B cell (primary cell): ENCODE measurements at places on chromosomes 2 and 18.

GRCh38 chr2:120844070-120844738, 108.5 kb downstream of the GLI2 start:
- H3K4me1 ChIP-seq, result no peaks in the 10 kb centered on the region
- H3K27ac ChIP-seq, result no peak overlapping the region
- DNase-seq, result no peak
- H3K36me3 ChIP-seq, result no peaks in the 10 kb centered on the region
- no peaks in the 10 kb centered on the region for H3K27me3 ChIP-seq

DNA sequence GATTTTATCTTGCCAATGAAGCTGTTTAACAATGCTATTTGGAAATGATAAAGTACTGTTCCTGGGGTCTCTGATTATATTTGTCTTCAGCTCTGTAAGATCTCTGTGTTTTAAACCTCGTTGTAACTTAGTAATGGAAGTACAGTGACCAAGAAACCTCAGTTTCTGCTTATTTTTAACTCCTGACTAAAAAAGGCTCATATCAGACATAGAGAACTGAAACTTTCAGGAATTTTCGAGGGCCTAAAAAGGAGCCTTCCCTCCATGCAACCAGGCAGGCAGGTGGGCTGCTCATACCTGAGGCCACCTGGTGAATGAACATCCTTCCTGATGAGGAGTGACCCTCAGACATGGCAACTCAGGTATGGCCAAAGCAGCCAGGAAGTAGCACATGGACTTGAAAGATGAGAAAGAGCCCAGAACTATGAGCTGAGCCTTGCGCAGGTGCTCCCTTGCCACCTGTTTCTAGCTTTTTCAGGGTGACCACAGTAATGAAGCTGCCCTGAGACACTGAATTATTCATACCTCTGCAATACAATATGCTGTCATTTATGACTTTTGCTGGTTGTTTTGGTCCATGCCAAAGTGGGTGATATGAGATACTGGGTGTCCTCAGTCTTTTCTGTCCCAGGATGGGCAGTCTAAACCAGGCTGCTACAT, 23.9 kb downstream of the MYO3B start:
- DNase-seq, result no peak
- no peaks in the 10 kb centered on the region for H3K4me1 ChIP-seq
- no peaks in the 10 kb centered on the region for H3K36me3 ChIP-seq
- no peaks in the 10 kb centered on the region for H3K27me3 ChIP-seq

DNA sequence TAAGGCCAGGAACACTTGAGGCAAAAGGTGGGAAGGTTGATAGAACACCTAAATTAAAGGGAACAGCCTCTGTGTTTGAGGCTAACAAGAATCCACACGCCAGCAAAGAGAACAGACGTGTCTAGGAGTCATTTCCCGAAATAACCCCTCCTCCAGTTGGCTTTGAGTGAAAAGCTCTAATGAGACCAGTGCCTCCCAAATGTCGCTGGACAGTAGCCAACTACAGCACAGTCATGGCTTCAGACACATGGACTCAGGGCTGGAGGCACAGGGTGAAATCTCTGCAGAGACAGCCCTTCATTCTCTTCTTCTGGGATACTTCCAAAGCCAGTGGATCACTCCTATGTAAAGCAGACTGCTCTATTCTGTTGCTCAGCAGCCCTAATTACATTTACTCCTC, 49.6 kb downstream of the SOWAHC start:
- no peak overlapping the region for H3K4me3 ChIP-seq
- H3K4me1 ChIP-seq, result no peaks in the 10 kb centered on the region

DNA sequence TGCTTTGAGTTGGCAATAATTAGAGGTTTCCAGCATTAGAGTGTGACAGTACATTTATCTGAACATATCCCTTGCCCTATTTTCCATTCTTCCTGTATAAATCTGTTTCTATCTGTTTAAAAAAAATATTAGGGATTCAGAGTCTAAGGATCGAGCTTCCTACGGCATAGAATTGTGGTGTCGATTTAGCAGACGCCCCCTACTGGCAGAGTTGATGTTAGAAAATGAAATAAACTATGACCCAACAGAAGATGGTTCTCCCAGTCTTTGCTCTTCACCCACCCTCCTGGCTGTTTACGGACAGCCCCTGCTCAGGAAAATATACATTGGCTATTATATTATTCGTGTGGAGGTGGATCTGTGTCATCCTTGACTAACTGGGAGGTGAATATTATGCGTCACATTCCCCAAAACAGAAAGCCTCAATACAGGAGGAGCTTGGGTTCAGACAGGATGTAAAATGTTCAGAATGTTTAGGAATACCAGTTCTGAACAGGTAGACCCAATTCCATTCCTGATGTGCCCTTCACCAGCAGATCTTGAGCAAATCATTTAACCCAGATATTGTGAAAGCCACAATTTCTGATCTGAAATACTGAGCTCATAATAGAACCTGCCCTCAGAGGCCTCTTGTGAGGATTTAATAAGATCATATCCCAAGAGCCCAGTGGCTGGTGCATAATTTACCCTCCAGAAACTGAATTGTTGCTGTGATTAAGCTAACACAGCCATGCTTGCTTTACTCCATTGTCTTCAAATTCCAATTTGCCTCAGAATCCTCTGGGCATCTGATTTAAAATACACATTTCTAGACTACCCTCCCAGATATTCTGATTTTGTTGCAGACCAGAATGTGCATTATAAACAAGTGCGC, 10.8 kb upstream of the ERMN start:
- peak; percentile 68 for DNase-seq
- no peaks in the 10 kb centered on the region for H3K27me3 ChIP-seq

DNA sequence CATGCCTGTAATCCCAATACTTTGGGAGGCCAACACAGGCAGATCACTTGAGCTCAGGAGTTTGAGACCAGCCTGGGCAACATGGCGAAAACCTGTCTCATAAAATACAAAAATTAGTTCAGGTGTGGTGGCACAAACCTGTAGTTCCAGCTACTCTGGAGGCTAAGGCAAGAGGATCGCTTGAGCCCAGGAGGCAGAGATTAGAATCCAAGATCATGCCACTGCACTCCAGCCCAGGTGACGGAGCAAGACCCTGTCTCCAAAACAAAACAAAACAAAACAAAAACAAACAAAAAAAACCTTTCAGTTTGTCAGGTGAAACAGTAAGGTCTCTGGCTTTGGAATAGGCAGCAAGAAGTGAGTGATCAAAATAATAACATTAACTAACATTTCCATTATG, 84.6 kb downstream of the CLHC1 start:
- H3K27me3 ChIP-seq, result no peaks in the 10 kb centered on the region
- no peak overlapping the region for H3K27ac ChIP-seq
- no peaks in the 10 kb centered on the region for H3K36me3 ChIP-seq
- peaks cover 31% of the 10 kb centered on the region for H3K4me1 ChIP-seq
- DNase-seq, result no peak

DNA sequence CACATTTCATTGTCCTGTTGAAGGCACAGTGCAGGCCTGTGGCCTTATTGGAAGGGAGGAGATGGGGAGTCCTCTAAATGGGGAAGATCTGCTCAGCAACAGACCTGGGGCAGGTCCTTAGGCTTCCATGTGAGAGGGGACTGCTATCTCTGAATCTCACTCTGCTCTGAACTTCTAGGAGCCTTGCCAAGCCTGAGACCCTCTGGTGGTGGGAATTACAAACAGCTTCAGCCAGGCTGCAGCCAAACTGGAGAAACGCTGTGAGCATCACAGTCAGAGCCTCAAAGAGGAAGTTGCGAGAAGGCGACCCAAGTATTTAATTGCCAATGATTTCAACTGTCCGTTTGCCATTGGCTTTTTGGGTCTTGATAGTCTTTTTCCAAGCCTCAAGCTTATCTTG, 66.8 kb upstream of the MC2R start:
- no peaks in the 10 kb centered on the region for H3K36me3 ChIP-seq
- H3K4me1 ChIP-seq, result no peaks in the 10 kb centered on the region
- H3K27me3 ChIP-seq, result peaks cover 6% of the 10 kb centered on the region
- H3K27ac ChIP-seq, result no peak overlapping the region
- DNase-seq, result no peak

- H3K4me1 ChIP-seq, result no peaks in the 10 kb centered on the region
- H3K4me3 ChIP-seq, result no peak overlapping the region
- H3K27ac ChIP-seq, result no peak overlapping the region
- no peaks in the 10 kb centered on the region for H3K36me3 ChIP-seq
Measured at GRCh38 chr18:57057890-57058289, 89.0 kb upstream of the BOD1L2 start.
